ENCODE measurements at places on chromosomes 13 and 19.

DNA sequence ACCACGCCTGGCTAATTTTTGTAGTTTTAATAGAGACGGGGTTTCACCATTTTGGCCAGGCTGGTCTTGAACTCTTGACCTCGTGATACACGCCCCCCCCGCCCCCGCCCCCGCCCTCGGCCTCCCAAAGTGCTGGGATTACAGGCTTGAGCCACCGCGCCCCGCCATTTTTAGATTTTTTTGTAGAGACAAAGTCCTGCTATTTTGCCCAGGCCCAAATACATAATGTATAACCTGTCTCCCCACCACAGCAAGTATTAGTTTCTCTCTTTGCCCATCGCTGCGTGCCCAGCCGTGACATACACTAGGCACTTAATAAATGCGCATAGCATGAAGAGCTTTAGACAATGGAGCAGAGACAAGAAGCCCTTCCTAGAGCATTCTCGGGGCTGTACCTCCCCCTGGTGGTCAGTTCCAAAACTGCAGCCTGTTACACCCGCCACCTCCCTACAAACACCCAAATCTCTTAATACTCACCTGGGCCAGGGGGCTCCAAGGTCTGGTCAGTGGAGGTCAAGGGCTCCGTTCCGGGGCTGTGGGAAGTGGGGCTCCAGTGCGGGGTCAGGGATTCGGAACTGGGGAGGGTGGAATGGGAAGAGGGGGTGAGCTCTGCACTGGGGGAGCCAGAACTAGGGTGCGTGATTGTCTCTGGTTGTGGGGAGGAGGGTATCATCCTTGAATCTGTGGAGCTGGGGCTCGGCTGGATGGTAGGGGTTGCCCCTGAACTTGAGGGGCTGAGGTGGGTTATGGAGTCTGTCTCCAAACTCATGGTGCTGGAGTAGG lies 22.5 kb downstream of the IQCN start:
- peak; percentile 79 for DNase-seq

DNA sequence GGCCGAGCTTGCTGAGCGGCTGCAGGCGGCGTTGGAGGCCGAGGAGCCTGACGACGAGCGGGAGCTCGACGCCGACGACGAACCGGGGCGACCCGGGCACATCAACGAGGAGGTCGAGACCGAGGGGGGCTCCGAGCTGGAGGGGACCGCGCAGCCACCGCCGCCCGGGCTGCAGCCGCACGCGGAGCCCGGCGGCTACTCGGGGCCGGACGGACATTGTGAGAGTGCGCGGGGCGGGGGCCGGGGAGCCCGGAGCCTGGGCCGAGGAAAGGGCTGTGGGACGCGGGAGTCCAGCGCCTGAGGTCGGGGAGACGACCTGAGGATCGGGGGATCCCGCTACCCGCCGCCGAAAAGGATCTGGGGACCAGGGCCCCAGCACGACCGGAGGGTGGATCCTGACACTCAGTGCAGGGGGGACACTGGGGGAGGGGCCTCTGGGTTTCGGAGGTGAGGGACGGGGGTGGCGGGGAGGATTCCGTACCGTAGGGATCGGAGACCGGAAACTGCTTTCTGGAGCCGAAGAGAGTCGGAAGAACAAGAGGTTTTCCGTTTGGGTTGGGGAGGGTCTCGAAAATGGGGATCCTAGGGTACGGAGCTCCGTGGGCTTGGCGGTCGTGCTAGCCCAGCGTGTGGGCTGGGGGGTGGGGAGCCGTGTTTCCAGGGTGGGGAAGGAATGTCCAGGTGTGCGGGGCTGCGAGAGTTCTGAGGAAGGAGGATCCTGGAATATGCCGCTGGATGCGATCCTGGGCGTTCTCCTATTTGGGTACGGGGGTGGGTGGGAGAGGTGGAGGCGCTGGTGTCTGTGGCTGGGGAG lies 616 bp downstream of the HNRNPUL1 start:
- DNase-seq, result peak; percentile 41

- no peak for DNase-seq
Observed at GRCh38 chr19:3633559-3633988, 7.0 kb upstream of the CACTIN start.

GRCh38 chr19:1445932-1446712 lies 3.8 kb upstream of the APC2 start:
- no peak for DNase-seq

GRCh38 chr19:50268041-50268440 lies 61.1 kb downstream of the KCNC3 start:
- DNase-seq, result no peak

GRCh38 chr19:10815007-10815536 lies 20.9 kb downstream of the TMED1 start:
- DNase-seq, result no peak

DNA sequence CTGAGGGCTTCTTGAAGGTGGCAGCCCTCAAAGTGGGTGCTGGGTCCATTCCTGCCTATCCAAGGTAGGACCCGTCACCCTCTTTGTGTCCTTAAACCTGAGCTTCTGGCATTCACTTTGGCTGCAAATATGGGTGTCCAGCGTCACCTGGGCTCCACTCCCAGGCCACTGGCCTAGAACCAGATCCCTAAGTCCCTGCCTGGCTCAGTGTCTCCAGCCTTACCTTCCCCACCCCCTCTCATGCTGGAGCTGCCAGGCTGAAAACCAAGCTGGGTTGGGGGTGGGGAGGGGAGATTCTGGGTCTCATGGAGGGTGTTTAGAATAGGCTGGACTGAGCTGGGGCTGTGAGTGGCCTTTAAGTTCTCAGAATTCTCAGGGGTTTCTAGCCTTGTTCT lies 12.4 kb downstream of the PDE4A start:
- DNase-seq, result no peak

DNA sequence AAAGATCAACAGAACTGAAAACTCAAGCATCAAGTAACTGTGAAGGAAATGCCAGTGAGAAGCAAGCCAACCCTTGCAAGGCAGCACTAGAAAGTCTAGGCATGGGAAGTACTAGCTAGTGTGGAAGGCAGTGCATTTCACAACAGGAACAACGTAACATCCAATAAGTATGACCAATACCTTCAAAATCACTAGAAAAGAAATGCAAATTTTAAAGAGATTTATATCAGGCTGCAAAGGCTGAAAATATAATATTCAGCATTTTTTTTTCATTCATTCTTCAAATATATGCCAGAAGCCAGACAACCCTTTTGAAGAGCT lies 121.9 kb downstream of the DLEU7 start:
- DNase-seq, result no peak

GRCh38 chr19:48719263-48720171 lies at the start of gene MAMSTR:
TSS of gene MAMSTR (minus strand) at chr19:48719725. CDS start at chr19:48719031, 694 bp downstream.
- DNase-seq, result no peak

- DNase-seq, result no peak
Observed at GRCh38 chr19:336067-336614, 8.5 kb downstream of the MIER2 start.

GRCh38 chr13:23583491-23583890 lies 13.3 kb downstream of the TNFRSF19 start:
- no peak for DNase-seq

- DNase-seq, result peak; percentile 28
Observed at GRCh38 chr13:48817166-48817802, 158.4 kb upstream of the FNDC3A start.

DNA sequence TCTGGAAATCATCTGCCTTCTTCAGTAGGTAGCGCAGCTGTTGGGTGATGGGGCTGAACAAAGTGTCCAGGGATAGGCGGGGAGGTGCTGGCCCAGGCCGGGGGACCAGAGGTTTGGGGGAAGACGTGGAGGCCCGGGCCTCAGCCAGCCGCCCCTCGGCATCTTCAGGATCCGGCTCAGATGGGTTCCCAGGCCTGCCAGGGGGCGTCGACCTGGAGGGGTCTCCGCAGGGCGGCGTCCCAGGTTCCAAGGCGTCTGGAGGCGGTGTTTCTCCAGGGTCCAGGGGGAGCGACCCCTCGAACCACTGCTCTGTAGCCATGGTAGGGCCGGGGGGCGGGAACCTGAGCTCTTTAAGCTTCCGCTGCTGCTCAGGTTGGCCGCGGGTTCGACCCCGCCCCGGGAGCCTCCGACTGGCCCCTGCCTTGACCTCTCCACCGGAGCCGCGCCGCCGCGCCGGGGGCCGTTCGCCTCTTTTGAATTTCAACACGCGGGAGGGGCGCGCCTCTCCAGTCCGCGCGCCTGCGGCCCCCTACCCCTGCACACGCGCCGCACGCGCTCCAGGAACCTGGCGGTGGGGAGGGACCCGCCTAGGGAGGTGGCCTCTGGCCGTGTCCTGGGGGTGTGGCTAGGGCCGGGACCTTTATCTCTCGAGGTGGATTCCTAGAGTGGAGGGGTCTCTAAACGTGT lies at the start of gene C19orf67:
Gene C19orf67 (minus strand): TSS at position 475 of the 687 bp plus-strand sequence. CDS start 156 bp downstream, at position 319.
- no peak for DNase-seq

DNA sequence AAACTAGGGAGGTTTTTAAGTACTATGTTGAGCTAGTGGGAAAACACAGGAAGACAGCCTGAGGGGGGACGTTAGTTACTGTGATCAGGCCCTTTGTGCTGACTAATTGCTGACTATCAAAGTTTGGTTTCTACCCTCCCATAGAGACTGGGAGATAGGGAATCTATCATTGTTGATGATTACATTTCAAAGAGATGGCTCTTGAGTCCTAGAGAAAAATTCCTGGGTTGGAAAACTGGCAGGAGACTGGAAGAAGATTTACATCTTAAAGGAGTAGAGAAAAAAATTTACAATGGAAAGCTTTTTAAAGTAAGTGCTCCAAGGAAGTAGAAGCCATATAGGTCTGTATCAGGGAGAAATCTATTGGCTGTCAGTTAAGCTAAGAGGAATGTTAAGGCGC lies 522.0 kb upstream of the KLHL1 start:
- DNase-seq, result no peak

GRCh38 chr13:73610799-73611592 lies 523.2 kb downstream of the KLF12 start:
- no peak for DNase-seq

DNA sequence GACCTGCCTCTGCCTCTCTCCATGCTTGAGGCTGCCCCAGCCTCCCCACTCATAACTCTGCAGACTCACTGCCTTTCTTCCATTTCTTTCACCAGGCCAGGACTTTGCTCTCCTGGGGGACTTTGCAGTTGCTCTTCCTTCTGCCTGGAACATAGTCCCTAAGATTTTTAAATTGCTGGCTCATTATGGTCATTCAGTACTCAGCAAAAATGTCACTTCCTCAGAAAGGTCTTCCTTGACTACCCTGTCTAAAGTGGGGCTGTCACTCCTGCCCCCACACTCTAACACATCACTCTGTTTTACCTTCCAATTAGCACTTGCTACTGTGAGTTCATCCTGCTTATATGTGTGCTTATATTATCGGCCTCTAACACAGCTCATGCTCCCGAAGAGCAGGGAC lies 618.2 kb downstream of the UQCRFS1 start:
- no peak for DNase-seq

GRCh38 chr19:33245948-33246708 lies 20.5 kb upstream of the SLC7A10 start:
- no peak for DNase-seq

GRCh38 chr19:6718741-6719539 lies 1.5 kb downstream of the C3 start:
- DNase-seq, result peak; percentile 75

GRCh38 chr13:60758637-60759036 lies 361.6 kb downstream of the TDRD3 start:
- DNase-seq, result no peak

- DNase-seq, result no peak
Observed at GRCh38 chr13:36193151-36193855, 21.1 kb downstream of the SOHLH2 start.

DNA sequence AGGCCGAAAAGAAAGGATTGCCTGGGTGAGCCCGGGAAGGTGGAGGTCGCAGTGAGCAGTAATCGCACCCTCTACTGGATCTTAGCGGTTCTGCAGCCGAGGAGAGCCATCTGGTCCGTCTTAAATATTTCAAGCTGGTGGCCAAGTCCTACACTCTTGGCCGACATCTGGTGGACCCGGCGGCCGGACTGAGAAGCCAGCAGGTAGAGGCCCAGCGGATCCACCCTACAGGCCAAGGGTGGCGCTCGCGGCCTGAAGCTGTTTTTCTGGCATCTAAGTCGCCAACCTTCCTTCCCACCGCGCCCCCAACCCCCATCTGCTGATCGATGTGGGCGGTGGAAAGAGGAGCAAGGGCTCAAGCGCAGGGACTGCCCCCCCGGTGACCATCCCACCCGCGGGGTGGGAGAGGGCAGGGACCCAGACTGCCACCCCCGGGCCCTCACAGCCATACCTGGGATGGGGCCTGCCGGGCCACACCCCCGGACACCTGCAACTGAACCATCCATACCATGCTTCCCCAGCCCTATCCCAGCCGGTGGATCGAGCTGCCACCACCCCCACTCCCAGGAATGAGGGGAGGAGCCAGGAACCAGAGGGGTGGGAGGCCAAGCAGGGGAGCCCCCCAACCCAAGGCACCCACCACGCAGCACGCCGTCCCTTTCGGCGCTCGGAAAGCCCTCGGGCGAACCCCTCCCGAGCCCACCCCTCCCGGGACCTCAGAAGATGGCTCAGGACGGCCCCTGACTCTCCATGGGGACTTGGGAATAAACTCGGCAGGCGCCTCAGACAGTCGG lies 46.3 kb upstream of the ZNF730 start:
- no peak for DNase-seq

- no peak for DNase-seq
Observed at GRCh38 chr13:76775088-76775740, 111.0 kb downstream of the KCTD12 start.

DNA sequence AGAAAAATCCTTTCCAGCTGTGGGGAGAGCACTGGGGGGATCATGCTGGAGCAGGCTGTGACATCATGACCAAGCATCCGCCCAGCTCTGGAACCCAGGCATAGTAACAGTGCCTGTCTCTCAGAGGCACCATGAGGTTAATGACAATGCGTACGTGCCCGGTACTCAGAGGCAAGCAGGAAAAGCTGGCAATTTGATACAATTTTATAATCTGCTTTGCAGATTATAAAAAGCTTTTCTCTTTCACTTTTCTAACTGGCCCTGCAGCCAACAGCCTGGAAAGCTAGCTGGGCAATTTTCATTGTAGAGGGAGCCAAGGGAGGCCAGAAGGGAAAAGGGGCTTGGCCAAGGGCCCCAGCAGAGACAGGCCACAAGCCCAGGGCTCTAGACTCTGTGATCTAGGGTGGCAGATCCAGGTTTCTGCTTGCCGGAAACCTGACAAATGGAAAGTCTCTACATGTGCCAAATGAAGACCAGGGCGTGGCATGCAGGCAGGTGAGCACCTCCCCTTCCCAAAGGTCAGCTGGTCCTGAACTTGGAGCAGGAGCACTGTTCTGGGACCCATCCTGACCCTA lies 22.7 kb downstream of the VRK3 start:
- no peak for DNase-seq

- no peak for DNase-seq
Observed at GRCh38 chr13:94417294-94417693, 62.2 kb downstream of the DCT start.

DNA sequence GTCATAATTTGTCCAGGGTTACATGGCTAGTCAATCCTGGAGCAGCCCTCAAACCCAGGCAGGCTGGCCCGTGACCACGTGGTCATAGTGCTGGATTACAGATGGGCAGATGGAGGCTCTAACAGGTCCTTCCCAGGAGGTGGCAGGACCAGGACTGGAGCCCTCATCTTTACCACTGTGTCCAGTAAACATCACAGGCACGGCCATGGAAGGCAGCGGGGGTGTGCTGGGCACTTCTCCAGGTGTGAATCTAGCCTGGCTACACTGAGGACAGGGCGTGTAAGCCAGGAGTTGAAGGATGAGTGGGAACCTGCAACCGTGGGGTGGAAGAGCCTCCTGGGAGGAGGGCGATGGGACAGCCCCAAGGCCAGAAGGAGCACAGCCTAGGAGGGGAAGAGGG lies 6.1 kb downstream of the CIC start:
- no peak for DNase-seq

Measured in CD4-positive, alpha-beta T cell (primary cell).